NAMALWA (cell line): ENCODE measurements at places on chromosomes 3 and 15.

DNA sequence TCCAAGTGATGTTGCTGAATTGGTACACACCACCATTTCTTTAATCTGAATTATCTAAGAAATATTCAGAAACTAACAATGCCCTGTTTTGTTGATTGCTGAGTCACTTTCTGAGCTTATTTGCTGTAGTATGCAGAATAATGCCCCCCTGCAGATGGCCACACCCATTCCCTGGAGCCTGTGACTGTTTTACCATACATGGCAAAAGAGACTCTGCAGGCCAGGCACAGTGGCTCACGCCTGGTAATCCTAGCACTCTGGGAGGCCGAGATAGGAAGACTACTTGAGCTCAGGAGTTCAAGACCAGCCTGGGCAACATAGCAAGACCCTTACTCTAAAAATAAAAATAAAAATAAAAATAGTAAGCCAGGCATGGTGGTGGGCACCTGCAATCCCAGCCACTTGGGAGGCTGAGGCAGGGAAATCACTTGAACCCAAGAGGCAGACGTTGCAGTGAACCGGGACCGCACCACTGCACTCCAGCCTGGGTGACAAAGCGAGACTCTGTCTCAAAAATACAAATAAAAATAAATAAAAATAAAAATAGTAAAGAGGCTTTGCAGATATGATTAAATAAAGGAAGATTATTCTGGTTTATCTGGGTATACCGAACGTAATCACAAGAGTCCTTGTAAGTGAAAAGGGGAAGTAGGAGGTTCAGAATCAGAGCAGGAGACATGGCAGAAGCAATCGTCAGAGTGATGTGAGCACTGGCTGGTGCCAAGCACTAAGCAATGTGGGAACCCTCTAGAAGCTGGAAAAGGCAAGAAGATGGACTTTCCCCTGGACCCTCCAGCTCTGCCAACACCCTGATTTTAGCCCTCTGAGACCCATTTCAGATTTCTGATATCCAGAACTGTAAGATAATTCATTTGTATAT, 19.0 kb downstream of the PCYT1A start:
- DNase-seq = no peak

DNA sequence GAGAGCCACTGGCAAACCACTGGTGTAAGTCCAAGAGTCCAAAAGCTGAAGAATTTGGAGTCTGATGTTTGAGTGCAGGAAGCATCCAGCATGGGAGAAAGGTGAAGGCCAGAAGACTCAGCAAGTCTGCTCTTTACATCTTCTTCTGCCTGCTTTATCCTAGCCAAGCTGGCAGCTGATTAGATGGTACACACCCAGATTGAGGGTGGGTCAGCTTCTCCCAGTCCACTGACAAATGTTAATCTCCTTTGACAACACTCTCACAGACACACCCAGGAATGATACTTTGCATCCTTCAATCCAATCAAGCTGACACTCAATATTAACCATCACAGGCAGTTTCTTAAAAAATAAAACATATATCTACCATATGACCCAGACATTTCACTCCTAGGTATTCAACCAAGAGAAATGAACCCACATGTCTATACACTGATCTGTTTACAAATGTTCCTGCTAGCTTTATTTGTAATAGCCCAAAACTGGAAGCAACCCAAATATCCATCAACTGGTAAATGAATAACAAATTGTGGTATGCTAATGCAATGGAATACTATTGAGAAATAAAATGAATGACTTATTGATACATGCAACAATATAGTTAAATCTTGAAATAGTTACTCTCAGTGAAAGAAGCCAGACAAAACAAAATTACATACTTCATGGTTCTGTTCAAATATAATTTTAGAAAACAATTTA, 373.8 kb downstream of the ZNF385D start:
- no peak for DNase-seq

DNA sequence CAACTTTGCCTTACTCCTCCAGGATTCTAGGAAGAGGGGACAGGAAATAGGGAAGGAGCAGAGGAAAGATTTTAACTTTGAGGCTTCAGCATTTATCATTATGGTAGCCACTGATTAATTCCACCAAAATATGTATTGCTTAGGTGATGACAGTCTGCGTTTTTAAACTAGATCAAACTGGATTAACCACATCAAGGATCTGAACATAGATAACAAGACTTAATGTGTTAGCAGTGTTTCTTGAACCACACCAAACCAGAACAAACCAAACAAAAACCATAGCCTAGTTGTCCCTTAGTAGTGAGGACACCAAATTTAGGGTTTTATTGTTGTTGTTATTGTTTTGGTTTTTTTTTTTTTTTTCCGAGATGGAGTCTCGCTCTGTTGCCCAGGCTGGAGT, 113.5 kb upstream of the LMOD3 start:
- no peak for DNase-seq

GRCh38 chr3:32422943-32423342, 31.3 kb downstream of the CMTM7 start:
- DNase-seq = no peak

DNA sequence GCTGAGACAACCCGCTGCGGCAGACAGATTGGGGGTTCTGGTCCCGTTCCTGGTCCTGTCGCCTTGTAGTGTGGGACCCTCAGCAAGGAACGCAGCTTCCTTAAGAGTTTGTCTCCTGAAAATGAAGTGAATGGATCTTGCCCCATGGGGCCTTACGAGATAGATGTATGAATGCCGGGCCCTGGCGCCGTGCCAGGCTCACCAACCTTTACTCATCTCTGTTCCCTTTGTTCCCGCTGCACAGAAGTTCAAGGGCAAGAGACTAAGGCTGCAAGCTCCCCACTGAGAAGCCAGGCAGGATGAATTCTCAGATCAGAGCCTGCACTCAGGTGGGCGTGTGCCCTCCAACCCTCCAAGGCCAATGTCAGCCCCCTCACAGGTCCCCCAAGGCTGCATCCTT, 162.7 kb upstream of the IQSEC1 start:
- no peak for DNase-seq

- no peak for DNase-seq
These were observed 444.8 kb upstream of the GRM7 start for GRCh38 chr3:6416049-6416661.
